ENCODE measurements at places on chromosomes 6 and 20.

GRCh38 chr6:190596-191395 is 101.5 kb upstream of the DUSP22 start:
- no peak for DNase-seq

DNA sequence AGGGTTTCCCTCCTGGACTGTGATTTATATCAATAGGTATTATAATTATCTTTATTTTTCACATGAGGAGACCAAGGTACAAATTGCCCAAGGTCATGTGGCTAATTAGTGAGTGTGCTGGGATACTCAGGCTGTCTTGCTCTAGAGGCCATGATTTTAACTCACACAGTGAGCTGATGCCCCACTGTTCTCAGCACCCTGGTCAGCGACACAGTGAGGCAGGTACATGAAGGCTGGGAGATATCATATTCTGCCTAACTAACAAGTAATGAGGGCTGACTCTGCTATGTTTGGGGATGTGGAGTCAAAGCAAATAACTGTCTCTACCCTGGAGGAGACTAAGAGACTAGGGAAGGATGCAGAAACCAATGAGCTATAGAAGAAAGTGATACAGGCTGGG is 501.1 kb downstream of the PTPRT start:
- DNase-seq = no peak

DNA sequence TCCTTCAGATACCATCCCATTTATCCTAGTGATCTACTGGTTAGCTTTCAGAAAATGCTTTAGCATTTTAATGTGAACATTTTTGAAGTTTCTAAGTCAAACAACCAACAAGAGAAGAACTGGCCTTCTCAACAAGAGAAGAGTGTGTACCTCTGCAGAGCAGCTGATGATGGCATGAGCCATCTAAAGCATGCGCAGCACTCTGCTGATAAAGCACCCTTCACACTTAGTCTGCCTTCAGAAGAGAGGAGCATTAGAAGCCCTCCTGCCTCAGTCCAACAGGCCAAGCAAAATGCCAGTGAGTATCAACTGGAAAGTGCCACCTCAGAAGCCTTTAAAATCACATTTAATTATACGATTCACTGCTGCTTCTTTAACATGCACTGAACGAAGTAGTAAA is 169.2 kb downstream of the BTBD9 start:
- no peak for DNase-seq

DNA sequence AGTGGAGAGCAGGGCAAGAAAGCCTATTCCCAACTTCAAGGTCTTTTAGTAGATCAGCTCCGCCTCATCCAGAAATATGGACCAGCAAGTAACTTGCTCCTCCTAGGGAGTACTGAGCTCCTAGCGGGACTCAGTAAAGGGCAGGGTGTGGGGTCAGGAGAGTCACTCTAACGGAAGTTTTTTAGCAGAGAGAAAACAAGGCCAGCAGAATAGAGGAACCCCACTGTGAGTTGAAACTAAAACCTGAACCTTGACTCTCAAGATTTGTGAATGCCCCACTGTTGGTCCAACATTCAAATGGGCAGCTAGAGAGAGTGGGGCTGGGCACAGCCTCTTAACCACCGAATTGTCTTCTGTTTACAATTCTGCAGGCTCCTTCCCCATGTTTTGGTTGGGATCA is 244.8 kb downstream of the FARS2 start:
- DNase-seq = no peak

- no peak for DNase-seq
These were observed 82.0 kb downstream of the PKIB start for GRCh38 chr6:122692175-122692598.

- no peak for DNase-seq
These were observed 158.0 kb downstream of the DST start for GRCh38 chr6:56484669-56485068.

- no peak for DNase-seq
These were observed 95.2 kb downstream of the KIF13A start for GRCh38 chr6:17892097-17892686.

DNA sequence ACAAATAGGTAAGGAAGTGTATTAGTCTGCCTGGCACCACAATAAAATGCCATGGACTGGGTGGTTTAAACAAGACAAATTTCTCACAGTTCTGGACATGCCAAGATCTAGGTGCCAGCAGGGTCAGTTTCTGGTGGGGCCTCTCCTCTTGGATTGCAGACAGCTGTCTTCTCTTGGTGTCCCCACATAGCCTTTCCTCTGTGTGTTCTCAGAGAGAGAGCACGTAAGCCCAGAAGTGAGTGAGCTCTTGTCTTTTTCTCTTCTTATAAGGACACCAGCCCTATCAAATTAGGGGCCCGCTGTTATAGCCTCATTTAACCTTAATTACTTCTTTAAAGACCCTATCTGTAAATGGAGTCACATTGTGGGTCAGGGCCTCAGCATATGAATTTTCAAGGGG is 28.3 kb downstream of the SMPDL3A start:
- DNase-seq = no peak

GRCh38 chr6:132494954-132495353 is 18.0 kb downstream of the STX7 start:
- DNase-seq = no peak

DNA sequence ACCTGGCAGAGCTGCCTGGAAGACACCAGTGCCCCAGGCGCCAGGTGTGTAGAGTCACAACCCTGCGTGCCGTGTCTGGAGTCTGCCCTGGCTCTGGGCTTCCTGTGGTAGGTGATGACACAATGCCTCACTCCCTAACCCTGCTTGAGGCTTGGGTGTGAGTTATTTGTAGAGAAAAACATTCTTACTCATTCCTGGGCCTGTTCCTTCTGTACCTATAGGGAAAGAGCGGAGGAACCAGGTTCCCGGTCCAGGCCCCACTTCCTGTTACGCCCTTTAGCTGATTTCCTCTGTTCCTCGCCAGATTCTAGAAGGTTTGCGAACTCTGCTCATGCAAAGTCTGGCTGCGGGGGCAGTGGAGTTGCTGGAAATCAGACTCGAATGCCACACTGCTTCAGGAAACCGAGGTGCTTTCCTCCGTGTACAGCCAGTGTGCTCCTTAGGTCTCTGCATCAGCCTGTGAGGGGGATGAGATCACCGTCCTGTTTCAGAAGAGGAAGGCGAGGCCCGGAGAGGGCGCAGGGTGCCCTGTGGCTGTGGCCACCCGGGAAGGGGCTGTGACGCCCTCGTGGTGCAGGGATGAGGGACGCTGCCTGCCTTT is 67.1 kb upstream of the DUSP22 start:
- no peak for DNase-seq

- no peak for DNase-seq
These were observed 31.3 kb downstream of the GPRC6A start for GRCh38 chr6:116797585-116797984.

GRCh38 chr6:27669624-27670301 is 196.9 kb upstream of the ZNF184 start:
- DNase-seq = no peak

DNA sequence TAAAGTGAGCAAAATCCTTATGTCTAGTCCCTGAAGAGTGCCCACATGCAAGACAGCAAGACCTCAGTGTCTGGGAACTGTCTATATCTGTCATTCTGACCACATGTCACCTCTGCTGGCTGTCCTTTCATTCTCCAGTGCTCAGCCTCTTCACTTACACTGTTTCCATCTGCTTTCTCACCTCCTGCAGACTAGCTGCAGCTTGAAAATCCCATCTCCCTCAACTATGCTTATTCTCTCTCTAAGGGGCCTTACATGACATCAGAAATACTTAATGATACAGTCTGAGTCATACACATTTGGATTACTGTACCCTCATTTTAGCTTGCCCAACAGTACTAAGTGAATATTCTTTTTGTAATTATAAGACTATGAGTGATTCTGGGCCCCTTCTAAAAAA is 587.8 kb downstream of the EPM2A start:
- no peak for DNase-seq

DNA sequence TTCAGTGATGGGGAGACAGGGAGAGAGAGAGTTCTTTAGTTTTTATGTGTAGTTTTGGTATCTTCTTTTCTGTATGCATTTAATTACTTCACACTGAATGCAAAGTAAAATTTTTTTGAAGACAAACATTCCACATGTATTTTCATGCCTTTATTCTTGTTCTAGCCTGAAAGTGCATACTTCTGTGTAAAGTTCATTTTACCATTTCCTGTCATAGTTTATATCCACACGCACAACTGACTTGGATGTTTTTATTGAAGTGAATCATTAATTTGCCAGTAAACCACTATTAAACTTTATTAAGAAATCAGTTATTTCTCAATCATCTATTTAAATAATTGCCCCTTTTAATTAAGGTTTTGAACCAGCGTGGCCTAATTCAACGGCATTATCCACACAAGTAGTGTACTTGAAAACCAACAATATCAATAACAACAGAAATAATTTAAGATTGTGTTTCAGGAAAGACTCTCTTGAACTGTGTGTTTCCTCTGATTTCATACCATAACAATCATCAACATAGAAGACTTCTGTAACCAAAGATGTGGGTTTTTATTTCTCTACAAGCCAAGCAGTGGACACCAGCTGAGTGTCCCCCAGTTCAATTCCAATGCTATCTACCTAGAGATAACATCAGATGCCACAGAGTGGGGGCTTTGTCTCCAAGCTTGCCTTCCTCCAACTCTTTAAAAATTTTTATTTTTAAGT is 512.7 kb upstream of the JAG1 start:
- DNase-seq = no peak

GRCh38 chr20:25258476-25258805 is 10.6 kb downstream of the PYGB start:
- DNase-seq = no peak

GRCh38 chr6:3317741-3318211 is 59.0 kb downstream of the PSMG4 start:
- no peak for DNase-seq

DNA sequence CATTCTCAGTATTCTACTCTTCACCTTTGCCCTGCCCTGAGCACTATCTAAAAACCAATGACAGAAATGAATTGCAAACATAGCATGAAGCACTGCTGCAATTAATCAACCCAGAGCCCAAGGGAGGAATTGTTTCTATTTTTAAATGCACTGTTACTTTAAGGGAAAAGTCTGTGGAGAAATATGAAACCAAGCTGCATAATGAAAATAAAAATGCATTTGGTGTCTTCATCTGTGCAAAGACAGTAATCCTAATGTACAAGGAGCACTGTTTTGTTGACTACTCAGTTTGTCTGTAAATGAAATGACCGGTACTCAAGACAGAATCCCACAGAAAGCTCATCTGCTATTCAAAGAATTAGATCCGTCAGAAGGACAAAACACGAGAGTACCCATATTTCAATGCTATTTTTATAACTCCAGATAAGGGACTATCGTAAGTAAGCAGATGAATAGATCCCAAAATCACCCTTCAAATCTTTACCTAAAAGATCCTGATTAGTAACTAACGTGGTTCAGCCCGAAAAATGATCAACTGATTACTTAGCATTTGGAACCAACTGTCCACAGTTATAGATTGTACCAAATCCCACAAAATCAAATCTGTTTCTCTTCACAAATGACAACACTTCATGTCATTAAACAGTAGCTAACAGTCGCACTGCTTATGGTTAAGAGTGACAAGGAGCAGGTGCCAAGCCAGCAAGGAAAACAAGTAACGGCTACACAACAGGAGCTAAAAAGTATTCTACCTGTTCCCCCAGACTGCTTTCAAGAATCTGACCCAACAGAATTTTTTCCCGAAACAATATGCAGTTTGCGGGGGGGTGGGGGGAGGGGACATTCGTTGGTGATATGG is 2.4 kb downstream of the KIF13A start:
- DNase-seq = no peak

GRCh38 chr6:33983109-33983716 is 162.7 kb downstream of the GRM4 start:
- no peak for DNase-seq

GRCh38 chr6:18350712-18351111 is 36.4 kb upstream of the RNF144B start:
- no peak for DNase-seq

- DNase-seq = no peak
These were observed 277.5 kb downstream of the UST start for GRCh38 chr6:149024361-149024760.

DNA sequence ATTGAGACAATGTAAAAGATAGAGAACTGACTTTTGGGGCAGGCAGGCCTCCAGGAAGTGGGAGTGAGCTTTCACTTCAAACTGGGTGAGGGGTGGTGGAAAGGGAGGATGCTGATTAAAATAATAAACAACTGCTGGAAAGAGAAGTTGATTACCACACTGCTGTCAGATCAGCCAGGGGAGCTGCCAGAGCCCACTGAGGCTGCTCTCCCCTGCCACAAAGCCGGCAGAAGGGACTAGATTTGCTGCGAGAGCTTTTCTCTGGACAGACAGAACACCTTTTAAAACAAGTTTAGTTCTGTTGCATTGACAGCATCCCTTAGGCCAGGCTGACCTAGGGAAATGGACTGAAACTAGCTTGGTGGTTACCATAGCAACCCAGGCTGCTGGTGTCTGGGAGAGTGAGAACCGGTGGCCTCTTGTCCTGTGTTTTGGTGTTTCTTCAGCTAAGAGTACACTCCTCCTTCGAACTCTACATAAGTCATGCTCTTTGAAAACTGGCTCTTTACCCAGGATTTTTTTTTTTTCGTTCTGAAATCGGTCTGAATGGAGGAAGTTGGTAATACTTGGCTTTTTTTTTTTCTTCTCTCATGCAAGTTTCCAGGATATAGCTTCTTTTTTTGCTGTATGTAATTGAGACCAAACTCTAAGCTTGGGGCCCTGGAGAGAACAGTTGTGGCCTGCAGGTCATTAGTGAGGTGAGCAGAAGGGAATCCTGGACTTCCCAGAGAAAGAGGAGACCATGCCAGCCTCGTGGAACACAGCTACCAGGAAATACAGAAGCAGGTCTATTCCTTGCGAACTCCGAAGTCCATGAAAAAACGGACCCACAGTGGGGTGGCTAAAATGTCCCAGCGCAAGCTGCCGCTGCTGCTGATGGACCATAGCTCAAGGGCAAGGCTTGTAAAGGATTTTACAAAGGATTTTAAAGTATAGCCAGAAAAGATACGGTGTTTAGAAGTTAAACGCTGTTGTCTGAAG is 374.4 kb downstream of the UTRN start:
- DNase-seq = no peak

- no peak for DNase-seq
These were observed 11.3 kb downstream of the NOX3 start for GRCh38 chr6:155444120-155444917.

DNA sequence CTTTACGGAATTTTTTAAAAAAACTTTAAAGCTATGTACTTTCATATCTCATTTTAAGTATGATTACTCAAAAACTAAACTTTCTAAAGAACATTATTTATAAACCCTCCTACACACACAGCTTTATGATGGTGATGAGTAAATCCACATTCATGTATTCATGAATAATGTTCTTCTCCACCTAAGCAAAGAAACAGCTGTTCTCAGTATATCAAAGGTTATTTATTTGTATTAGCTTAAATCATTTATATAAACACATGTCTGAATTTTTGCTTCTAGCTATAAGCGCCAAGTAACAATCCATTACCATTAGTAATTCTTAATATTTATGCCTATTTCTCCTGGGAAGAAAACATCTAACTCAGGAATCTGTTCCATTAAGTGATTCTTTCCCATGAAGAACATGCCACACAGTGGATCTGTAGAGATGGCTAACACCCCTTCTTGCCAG is 63.3 kb downstream of the SMLR1 start:
- no peak for DNase-seq

DNA sequence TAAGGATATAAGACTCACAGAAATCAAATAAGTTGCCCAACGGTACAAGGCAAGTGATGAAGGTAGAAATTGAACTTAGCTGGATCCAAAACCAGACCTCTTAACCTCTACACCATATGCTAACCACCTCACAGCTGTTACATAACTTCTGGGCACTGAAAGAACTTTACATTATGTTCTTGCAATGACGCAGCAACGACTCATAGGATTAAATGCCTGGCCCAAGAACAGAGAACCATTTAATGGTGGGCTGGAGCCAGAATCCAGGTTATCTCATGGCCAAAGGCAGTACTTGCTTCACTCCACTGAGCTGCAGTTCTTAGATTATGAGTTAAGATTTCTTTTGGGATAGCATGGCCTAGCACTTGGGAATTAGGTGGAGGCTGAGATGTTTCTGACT is 4.4 kb downstream of the TRMT6 start:
- no peak for DNase-seq
